ENCODE measurements at places on chromosomes 6 and 20.

DNA sequence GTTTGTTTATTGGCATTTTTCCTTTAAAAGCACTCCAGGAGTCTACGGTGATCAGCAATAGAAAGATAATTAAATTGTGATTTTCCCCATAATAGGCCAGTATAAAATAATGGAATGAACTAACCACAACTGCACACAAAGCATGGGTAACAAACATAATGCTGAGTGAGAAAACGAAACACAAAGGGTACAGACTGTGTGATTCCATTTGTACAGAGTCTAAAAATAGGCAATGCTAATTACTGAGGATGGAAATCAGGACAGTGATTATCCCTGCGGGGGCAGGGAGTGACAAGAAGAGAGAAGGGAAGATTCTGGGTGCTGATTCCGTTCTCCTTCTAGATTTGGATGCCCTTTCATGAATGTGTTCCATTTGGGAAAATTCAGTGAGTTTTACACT lies 478.1 kb downstream of the PREX1 start:
- no peak for DNase-seq

- DNase-seq: no peak
These were observed 52.1 kb downstream of the KCNK5 start for GRCh38 chr6:39177130-39177529.

GRCh38 chr20:62815066-62815991 lies 1.5 kb upstream of the COL9A3 start:
- no peak for DNase-seq

DNA sequence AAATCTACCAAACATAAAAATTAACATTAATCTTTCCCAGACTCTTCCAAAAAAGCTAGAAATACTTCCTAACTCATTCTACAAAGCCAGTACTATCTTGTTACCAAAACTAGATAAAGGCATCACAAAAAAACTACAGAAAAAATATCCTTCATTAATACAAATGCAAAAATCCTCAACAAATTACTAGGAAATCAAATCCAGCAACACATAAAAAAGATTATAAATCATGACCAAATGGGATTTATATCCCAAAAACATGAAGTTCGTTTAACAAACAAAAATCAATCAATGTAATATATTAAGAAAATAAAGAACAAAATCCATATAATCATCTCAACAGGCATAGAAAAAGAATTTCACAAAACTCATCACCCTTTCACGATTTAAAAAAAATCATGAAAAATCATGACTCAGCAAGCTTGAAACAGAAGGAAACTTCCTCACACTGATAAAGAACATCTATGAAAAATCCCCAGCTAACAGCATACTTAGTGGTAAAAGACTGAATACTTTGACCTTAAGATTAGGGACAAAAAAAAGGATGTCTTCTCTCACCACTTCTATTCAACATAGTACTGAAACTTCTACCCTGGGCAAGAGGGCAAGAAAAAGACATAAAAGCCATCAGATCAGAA lies 43.2 kb downstream of the RANBP9 start:
- no peak for DNase-seq

- DNase-seq: no peak
These were observed 45.3 kb downstream of the RNF24 start for GRCh38 chr20:3970016-3970415.

- DNase-seq: no peak
These were observed 8.8 kb upstream of the OR2B6 start for GRCh38 chr6:27948237-27948636.

GRCh38 chr20:42095221-42095620 lies 477.0 kb upstream of the CHD6 start:
- no peak for DNase-seq

- no peak for DNase-seq
These were observed 66.5 kb downstream of the BANF2 start for GRCh38 chr20:17766226-17766625.

DNA sequence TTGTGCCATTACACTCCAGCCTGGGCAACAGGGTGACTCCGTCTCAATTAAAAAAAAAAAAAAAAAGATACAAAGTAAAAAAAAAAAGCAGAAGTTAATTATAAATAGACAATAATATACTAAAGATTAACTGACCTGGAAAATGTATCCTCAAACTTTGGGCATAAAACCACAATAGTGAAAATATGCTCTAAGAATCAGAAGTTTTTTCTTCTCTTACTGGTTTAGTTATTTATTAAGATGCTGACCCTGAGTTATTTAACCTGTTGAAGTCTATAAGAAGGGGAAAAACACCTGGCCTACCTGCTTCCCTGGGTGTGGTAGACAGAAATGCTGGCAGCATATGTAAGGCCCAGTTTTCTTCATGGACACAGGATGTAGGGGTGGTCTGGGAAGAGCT lies 133.7 kb upstream of the MLIP start:
- DNase-seq: no peak

DNA sequence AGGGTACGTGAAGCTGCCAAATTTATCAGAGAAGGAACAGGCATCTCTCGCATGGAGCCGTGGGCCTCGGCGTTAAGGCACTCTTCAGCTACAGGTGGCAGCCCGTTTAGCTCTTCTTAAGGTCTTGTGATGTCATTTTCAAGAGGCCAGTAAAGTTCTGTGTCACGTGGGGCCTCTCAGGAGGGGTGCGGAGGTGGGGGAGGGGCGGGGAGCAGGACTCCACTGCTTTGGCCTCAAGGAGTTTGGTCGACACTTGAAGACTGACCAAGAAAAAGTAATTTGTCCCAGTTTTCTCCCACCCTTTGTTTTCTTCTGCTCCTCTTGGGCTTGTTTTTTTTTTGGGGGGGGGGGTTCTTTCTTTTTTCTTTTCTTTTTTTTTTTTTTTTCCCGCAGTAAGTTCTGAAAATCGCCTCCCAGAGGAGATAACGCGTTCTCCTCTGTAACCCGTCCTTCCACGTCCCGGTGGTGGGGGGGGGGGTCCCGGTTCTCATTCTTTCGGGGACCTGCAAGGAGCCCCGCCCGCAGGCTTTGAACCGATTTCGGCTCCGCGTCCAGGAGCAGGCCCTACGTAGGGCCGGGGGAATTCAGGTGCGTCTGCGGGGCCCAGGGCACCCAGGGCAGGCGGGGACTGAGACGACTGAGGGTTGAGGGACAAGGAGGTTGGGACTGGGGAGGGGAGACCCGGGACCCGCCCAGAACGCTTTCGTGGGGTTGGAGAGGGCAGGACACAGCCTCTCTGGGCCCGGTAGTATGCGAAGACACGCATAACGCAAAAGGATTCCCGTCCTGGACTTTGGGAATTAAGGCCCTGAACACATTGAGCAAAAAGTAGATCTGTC lies 26.0 kb downstream of the GPX6 start:
- peak; percentile 80 for DNase-seq

DNA sequence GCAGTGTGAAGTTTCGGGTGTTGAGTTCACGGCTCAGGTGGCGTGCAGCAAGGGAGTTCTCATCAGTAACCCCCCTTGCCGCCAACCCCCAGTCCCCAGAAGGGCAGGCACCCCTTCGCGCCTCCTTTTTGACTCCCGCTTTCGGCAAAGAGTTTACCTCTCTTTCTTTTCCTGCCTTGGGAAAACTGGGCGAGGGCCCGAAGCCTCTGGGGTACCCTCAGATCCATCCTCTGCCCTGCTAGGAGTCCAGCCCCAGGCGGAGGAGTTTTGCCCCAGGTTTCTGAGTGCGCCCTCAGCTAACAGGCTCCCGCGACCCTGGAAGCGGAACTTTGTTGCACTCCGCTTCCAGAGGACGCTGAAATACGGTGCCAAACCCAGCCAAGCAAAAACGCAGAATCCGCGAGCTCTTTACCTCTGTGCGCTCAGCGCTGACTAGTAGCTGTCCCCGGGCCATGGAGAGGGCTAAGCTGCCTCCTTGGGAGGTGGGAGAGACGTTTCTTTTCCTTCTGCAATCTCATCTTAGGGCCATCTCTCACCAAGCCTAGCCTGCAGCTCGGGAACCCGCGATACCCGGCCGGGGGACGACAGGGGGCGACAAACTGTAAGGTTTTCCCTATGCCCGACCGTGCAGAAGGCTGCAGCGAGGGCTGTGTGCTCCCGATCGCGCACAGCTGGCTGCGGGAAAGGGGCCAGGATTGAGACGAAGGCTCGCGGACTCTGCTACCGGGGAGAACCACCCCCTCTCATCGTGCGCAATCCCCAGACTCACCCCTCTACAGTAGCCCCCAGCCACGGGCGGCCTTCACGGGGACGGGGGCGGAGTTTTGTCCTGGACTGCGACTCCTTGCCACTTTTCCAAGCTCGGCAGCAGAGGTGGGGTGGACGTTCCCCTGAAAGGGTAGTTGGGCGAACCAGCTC lies 2.7 kb upstream of the PAX1 start:
- DNase-seq: peak; percentile 16

- no peak for DNase-seq
These were observed 94.5 kb upstream of the MARCKS start for GRCh38 chr6:113762641-113763040.

- no peak for DNase-seq
These were observed 46.1 kb downstream of the LYRM4 start for GRCh38 chr6:5214570-5215052.

DNA sequence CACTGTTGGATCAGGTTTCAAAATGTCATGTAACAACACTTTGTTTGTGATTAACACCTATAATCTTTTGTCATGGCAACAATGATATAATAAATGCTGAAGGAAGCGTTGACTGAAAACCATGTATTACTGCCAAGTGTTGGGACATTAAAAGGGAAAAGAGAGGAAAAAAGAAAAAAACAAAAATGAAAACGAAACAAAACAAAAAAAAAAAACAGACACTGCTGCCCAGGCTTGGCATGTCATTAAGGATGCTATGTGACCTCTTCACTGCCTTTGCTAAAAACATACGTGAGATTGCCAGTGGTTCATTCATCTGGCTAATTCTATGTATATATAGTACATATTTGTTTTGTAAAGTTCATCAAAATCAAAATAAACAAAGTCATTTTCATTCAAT lies 516.7 kb upstream of the RNF217 start:
- DNase-seq: no peak

DNA sequence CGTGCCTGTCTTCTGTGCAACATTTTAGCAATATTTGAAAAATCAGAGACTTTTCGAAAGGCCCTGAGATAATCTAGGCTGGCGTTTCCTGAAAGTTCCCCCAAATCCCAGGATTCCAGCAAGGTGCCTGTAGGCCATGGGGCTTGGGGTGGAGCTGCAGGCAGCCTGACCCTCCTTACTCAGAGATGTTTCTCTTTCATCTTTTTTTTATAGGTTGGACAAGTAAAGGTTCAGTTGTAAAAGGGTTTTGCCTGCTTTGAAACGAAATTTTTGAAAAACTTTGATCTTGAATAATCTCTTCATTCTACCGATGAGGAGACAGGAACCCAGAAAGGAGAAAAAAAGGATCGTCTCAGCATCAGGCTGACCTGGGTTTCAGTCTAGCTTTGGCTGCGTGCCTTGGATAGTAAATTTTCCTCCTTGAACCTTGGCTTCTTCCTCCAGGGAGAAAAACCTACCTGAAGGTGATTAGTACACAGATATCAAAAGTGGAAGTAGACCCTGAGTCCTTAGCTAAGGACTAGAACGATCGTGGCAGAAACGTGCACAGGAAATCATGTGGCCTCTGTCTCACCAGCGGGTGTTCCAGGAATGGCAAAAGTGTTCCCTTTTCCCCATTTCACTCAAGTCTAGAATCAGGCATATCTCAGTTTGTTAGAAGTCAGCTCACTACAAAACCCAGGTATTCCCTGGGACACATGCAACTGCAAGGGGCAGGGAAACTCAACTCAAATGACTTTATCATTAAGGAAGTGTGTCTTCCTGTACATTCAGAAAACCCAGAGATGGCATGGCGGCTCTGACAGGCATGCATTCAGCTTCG lies 128.2 kb upstream of the PTPN1 start:
- DNase-seq: no peak

- peak; percentile 72 for DNase-seq
These were observed 77.9 kb upstream of the CITED2 start for GRCh38 chr6:139452148-139452876.

GRCh38 chr6:128807577-128807976 lies 75.4 kb upstream of the LAMA2 start:
- DNase-seq: peak; percentile 50

- peak; percentile 47 for DNase-seq
These were observed 190.3 kb downstream of the TENT5A start for GRCh38 chr6:81562169-81562568.

DNA sequence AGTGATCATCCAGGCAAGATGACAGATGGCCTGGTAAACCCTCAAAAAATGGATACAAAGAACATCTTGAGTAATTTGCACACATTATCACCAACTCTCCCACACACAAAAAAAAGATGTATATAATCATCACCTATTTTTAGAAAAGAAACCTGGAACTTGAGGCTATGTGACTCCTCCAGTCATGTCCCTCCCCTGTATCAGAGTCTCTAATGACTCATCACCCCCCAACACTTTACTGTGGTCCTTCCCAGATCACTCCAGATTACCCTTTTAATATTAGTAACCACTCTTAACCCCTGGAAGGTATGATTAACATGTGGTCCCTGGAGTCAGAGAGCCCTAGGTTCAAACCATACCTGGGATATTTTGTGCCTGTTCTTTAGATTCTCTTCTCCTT lies 144.8 kb downstream of the ZNF217 start:
- no peak for DNase-seq

DNA sequence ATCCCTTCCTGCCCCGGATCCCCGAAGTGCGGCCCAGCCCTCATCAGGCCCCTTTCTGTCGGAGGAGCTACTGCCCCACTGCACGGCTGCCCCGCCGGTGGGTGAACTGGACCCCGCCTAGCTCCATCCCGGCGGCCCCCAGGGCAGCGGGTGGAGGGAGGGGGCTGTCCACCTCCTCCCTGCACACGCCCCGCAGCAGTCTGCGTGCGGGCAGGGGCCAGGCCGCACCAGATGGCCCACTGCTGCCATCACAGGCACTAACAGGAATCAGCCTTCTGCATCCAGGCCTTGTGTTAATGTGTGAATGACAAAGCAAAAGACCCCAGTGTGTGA lies 54.9 kb upstream of the UNC93A start:
- DNase-seq: no peak

DNA sequence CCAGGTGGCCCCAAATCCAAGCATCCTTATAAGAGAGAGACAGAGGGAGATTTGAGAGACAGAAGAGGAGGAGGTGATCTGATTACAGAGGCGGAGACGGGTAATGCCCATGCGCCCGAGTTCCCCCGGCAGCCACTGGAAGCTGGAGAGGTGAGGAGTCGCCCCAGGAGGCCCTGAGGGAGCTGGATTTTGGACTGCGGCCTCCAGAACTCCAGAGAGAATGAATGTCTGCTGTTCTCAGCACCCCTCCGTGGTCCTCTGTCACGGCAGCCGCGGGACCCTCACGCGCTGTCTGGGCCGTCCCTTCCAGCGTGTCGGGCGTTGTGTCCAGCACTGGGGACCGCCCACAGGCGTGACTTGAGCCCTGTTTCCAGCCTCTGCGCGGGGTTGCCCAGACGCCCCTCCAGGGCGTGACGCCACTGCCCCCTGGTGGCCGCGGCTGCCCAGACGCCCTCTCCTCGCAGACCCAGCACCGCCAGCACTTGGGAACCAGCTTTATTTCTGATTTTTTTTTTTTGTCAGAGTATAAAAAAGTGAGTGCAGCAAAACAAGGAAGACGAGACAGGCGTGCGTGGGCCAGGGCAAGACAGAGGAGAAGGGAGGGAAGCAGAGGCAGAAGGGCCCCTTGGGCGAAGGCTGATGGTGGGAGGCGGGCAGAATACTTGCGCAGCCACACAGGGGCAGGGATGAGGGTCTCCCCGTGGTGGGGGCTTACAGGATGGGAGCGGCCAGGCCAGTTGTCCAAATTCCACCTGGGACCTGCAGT lies 4.1 kb upstream of the ZNF512B start:
- DNase-seq: peak; percentile 66

- no peak for DNase-seq
These were observed 13.7 kb downstream of the TBXT start for GRCh38 chr6:166153966-166154365.

- peak; percentile 86 for DNase-seq
These were observed 31.5 kb upstream of the TGM2 start for GRCh38 chr20:38196592-38196991.
